ENCODE measurements at places on chromosomes 7 and 10.

GRCh38 chr7:78444267-78444666 lies 645.7 kb downstream of the PHTF2 start:
- no peak for DNase-seq

GRCh38 chr7:116576350-116577319 lies 51.8 kb downstream of the CAV1 start:
- no peak for DNase-seq

DNA sequence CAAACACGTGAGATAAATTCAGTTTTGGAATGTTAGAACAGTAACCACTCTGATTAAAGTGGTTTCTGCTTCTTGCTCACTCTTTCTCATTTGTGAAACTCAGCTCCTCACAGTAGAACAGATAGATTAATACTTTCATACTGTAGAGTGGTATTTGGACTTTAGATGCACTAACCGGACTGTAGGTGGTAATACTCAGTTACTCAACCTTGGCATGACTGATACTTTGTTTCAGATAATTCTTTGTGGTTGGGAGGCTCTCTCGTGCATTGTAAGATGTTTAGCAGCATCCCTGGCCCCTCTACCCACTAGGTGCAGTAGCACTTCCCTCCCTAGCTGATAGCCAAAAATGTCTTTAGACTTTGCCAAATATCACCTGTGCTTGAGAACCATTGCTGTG lies 37.6 kb downstream of the MCU start:
- no peak for DNase-seq

- no peak for DNase-seq
Measured at GRCh38 chr7:111951052-111951451, 255.1 kb downstream of the DOCK4 start.

DNA sequence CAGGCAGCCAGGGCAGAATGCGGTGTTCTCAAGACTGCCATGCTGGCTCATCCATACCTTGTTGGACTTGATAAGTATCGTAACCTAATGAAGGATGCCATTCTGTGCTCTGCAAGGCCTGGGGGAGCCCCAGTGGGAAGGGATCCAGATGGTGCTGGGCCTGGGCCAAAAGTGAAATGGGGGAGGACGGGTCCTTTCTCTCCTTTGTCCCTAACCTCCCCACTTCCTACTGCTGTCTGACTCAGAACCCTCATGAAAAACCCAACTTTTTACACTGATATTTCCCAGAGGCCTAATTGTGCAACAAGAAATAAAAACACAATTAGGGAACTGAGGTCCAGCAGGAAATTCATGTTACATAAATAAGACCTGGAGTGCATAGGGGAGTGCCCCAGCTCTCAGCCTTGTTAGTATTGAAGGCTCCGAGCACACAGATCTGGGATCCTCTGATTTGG lies 193.7 kb upstream of the SVIL start:
- no peak for DNase-seq

GRCh38 chr10:110676016-110676415 lies 31.9 kb downstream of the RBM20 start:
- no peak for DNase-seq

DNA sequence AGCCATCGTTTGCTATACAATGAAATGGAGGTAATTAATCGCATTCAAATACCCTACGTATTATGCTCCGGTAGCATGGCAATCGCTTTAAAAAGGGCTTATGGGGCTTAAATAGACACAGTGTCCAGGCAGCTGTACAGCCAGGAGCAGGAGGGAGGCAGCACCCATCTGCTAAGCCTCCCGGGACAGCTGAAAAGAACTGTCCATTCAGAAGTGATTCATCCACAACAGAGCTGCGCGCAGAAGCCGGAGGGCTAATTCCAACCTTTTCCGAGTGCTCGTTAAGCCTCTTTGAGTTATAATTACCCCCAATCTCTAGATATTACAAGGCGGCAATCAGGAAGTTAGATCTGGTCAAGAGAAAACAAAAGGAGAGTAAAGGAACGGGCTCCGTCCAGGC lies 58.3 kb downstream of the DPYSL4 start:
- no peak for DNase-seq

- no peak for DNase-seq
Measured at GRCh38 chr10:131143425-131144165, 167.9 kb downstream of the TCERG1L start.

DNA sequence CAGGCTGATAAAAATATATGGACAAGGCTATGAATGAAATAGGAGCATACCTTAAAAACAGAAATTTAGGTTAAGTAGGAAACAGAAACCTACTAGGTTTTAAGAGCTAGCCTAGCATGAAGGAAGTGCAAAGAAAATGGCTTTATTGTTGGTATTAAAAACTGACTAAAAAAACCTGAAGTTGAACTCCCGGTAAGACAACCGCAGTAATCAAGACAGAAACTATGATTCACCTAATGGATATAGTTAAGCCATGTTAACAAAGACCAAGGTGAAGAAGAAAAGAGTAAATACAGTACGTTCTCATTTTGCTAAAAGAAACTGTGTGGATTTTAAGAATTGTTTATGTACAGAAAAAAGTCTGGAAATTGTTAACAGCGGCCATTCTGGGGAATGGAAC lies 2.5 kb downstream of the RTKN2 start:
- DNase-seq, result no peak

DNA sequence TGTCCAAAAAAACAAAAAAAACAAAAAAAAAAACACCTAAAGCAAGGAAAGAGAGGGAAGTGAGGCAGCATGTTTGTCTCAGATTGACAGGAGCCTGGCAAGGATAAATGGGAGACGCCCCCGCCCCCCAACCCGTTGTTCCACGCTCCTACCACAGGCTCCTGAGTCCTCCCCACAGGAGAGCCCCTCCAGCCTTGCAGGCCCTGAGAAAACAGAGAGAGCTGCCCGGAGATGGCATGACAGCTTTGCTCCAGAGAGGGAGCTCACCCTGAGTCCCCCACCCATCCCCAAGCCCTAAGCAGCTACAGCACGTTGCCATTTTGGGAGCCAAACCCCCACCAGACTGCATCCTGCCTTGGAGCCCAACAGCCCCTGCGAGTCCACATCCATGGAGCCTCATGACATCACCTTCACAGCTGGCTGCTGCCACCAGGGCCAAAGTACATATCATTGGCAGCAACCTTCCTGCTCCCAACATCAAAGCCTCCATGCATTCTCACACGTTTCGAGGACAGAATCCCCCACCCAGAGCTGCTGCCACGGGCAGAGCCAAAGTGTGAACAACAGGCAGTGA lies 1283.3 kb downstream of the TYW1 start:
- DNase-seq, result no peak

GRCh38 chr10:100020142-100020885 lies 10.6 kb upstream of the DNMBP start:
- no peak for DNase-seq

DNA sequence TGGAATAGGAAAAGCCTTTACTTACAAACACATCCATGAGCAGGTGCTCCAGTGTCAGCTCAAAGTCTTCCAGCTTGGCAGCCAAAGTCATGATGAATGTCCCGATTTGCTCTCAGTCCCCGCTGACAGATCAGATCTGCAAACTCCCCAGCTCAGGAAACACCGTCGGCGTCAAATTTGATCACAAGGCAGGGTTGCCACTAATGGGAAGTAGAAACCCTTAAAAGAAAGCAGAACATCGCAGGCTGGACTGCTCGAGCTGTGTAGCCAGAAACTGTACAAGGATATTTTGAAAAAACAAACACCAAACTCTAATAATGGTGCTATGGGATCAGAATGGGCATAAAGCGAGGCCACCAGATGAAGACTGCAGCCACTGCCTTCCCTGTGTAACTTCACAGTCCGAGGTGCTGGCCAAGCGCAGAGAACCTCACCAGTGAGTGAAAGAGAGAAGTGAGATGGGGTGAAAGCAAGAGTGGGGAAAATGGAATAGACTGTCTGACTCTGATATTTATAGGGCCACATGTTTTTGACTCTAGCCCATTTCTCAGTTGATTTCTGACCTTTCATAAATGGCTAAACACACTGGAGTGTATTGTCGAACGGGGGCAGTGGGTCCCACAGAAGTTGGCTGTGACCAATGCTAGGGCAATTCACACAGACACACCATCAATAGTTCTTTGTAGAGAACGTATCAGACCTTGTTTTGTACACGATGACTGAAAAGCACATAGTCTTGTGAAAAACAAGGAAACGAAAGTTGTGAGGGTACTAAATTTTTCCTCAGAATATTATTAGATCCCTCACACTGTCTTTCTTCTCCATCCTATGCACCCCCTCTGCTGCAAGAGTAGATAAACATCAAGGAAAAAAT lies 306.2 kb downstream of the FRMD4A start:
- no peak for DNase-seq

DNA sequence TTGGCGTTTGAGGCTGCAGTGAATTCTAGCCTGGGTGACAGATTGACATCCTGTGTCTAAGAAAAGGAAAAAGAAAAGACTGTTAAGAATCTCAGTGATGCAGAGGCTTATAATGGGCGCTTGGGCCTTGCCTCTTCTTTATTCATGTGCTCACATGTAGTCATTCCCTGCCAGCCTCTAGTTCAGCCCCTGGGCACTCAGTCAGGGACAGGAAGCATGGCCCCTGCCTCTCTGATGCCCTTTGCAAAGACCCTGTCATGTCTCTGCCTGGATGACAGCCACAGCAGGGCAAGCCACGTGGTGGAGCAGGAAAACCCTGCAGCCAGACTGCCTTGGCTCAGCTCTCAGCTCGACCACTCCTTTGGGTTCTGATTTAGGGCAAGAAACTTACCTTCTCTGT lies 368.9 kb downstream of the RPS24 start:
- DNase-seq, result no peak

GRCh38 chr7:70520611-70521010 lies 611.3 kb upstream of the GALNT17 start:
- DNase-seq, result no peak

DNA sequence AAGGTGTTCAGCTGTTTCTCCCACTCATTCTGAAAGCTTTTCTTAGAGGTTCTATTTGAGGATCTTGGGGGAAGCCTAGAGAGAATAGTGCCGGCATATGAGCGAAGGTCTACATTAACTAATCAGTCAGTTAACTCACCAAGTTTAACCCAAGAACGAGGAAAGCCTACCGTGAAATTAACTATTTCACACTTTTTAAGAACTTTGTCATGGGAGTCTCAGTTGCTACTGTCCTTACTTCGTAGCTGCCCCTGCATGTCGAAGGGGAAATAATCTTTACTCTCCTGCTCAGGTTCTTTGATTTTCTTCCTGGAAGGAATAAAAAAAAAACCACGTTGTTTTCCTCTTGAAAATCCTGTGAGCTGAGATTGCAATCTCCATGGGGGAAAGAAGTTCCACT lies 115.1 kb downstream of the FRMD4A start:
- no peak for DNase-seq
